ENCODE measurements at places on chromosomes 7 and 10.

DNA sequence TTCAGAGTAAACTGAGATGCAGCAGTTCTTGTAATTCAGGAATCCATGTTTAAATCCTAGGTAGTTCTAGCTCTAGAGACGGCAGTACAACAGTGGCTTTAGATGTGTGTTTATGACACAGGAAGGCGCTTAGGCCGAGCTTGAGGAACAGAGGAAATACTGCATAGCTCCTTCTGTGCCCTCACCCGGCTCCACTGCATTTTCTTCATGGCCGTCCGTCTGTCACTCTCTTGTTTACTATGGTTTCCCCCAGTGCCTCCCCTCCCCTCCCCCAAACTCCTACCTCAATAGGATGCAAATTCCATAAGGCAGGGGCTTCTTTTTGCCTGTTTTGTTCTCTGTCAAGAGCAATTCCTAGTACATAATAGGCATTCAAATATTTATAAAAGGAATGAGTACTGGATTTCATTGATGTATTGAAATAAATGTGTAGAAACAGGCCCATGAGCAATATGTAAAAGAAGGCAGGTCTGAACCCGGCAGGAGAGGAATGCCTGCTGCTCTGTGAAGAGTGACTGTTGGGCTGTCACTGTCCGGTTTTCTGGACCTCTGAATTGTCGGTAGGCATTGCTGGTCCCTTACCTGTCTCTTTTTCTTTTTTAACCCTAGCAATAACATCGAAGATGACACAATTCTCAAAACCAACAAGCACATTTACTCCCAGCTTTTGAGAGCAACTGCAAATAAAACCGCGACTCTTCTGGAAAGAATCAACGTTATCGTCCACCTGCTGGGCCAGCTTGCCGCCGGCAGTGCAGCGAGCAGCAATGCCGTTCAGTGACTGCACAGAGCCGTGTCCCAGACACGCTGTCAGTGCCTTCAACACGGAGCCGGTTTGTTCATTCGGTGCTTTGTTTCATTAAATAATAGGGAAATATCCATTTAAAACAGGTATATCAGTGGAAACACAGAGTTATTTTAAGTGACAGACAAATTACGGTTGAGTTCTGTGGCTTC is 12.7 kb downstream of the MMP21 start:
- DNase-seq: no peak

GRCh38 chr10:125076891-125077541 is 83.3 kb downstream of the CTBP2 start:
- no peak for DNase-seq

GRCh38 chr7:55463686-55464262 is 98.6 kb downstream of the LANCL2 start:
- no peak for DNase-seq

DNA sequence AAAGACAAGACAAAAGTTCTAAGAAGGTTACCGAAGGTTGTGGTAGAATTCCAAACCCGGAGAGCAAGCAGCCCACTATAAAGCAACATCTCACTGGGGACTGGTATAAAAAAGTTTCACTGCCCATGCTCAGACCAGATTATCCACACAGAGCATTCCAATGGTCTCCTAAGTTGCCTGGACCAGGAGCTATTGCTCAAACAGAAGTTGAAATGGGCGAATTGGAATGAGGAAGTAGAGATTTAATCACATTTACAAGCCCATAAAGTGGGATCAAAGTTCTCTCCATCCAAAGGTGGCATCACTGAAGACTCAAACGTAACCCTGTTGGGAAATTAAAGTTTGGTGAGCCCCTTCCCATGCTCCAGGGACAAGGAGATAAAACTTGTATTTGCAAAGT is 19.8 kb downstream of the OR2F1 start:
- DNase-seq: no peak

DNA sequence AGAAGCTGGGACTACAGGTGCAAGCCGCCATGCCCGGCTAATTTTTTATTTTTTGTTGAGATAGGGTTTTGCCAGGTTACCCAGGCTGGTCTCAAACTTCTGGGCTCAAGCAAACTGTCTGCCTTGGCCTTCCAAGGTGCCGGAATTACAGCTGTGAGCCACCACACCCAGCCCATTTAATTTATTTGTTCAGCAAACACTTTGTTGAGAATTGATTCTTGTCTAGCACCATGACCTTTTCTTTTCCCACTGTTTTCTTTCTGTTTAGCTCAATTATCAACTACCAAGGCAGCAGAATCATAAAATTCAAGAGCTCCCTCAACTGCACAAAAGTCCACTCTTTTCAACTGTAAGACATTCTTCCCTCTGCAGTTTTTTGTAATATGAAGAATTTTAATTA is 47.8 kb upstream of the PARD3 start:
- DNase-seq: no peak
